ENCODE measurements at places on chromosomes 1 and 21. TPM values are rescaled to one million over a fixed set of nuclear protein-coding genes. Genes with fewer than 3 reads are reported as not detected.

- peak; percentile 5 for DNase-seq
- H3K36me3 ChIP-seq: no peaks in the 10 kb centered on the region
- H3K27ac ChIP-seq: no peak overlapping the region
- no peak overlapping the region for H3K4me3 ChIP-seq
- no peaks in the 10 kb centered on the region for H3K27me3 ChIP-seq
- H3K4me1 ChIP-seq: peaks cover 5% of the 10 kb centered on the region
Observed at GRCh38 chr1:247113094-247113497, 8.9 kb upstream of the ZNF669 start.

DNA sequence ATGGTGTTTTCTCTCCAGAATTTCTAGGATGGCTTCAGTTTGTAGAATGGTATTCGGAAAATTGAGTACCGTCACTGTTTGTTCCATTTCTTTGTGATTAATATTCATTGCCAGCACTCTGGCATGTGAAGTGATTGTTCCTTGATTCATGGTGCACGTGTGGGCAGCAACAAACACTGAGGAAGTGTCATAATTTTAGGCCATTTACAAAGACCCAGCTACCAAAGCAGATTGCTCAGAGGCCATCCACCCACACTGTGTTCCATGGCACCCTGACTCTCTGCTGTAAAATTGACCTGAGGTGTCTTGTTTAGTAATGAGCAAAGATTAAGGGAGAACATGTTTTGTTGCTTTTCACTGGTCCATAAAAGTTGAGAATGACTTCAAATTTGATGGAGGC lies 250.9 kb upstream of the FMN2 start:
- no peaks in the 10 kb centered on the region for H3K4me1 ChIP-seq
- no peaks in the 10 kb centered on the region for H3K27me3 ChIP-seq
- no peak overlapping the region for H3K27ac ChIP-seq
- no peaks in the 10 kb centered on the region for H3K36me3 ChIP-seq
- DNase-seq: no peak

DNA sequence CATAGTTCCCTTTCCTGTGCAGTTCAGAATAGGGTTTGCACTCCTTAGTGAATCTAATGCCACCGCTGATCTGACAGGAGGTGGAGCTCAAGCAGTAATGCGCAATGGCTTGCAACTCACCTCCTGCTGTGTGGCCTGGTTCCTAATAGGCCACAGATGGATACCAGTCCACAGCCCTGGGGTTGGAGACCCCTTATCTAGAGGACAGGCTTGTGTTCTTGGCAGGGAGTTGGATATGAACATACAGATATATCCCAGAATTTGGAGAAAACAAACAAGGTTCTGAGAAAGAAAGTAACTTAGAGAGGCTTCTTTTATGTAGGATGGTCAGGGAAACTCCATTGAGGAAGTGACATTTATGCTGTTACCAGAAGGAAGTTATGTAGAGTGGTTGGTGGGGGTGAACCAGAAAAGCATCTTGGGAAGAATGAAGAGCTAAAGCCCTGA lies 5.1 kb upstream of the PTPRC start:
- no peak for DNase-seq
- no peaks in the 10 kb centered on the region for H3K36me3 ChIP-seq
- no peak overlapping the region for H3K4me3 ChIP-seq
- H3K4me1 ChIP-seq: no peaks in the 10 kb centered on the region
- no peaks in the 10 kb centered on the region for H3K27me3 ChIP-seq

- no peaks in the 10 kb centered on the region for H3K4me1 ChIP-seq
- no peaks in the 10 kb centered on the region for H3K27me3 ChIP-seq
- DNase-seq: no peak
- no peak overlapping the region for H3K4me3 ChIP-seq
Observed at GRCh38 chr1:157652859-157653493, 47.6 kb downstream of the FCRL3 start.

- H3K36me3 ChIP-seq: no peaks in the 10 kb centered on the region
- peak; percentile 79 for DNase-seq
- no peak overlapping the region for H3K4me3 ChIP-seq
- peaks cover 23% of the 10 kb centered on the region for H3K4me1 ChIP-seq
Observed at GRCh38 chr1:168613691-168614231, 37.4 kb downstream of the XCL1 start.

The TNNT2 gene
- 10.4 TPM for polyA plus RNA-seq

The RFX5 gene
- polyA plus RNA-seq: 29.0 TPM

The HAO2 gene
- polyA plus RNA-seq: not detected

The ELF3 gene
- 143 TPM for polyA plus RNA-seq

The AMIGO1 gene
- polyA plus RNA-seq: 2.9 TPM
